NCI-H1092 treated with DMSO at 0.1 percent for 48 hours (cell line): ENCODE measurements at places on chromosomes 7 and 10.

DNA sequence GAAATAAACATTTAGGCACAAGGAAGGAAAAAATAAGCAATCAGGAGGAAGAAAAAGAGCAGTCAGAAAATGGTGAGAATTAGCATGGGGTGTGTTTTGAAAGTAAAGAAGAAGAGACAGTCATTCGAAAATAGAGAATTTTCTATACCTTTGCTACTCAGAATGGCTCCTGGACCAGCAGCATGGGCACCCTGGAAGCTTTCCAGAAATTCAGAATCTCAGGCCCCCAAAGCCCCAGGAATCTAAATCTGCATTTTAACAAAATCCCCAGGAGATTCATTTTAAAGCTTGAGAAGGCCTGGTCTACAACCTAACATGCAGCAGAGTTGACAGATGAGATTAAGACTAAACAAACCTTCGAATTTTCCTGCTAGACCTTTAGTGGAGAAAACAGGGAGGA lies 131.2 kb upstream of the HDAC9 start:
- no peak for DNase-seq

DNA sequence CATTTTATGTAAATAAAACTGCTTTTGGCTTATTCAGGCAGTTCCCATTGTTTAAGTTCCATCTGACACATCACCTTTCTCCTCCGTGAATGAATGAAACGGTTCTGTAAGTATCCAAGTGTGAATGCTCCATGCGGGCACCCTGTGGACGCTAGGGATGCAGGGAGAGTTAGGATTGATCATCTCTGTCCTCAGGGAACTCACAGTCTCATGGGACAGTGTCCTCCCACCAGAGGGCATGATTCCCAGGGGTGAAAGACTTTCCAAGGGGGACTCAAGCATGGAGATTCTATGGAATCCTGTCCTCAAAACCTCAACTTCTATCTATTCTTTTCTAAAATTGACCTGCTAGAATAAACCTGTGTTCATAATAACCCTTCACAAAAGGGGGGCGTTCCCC lies 98.8 kb downstream of the HECW1 start:
- DNase-seq: no peak

- DNase-seq: no peak
Measured at GRCh38 chr7:128923411-128923800, 12.9 kb upstream of the KCP start.

- DNase-seq: no peak
Measured at GRCh38 chr7:157150882-157151281, 12.2 kb downstream of the UBE3C start.

GRCh38 chr7:50679218-50680007 lies 103.3 kb downstream of the GRB10 start:
- DNase-seq: peak; percentile 89

GRCh38 chr7:128356546-128357216 lies 4.8 kb downstream of the PRRT4 start:
- DNase-seq: no peak

- no peak for DNase-seq
Measured at GRCh38 chr7:22992874-22993840, 20.8 kb downstream of the HYCC1 start.

DNA sequence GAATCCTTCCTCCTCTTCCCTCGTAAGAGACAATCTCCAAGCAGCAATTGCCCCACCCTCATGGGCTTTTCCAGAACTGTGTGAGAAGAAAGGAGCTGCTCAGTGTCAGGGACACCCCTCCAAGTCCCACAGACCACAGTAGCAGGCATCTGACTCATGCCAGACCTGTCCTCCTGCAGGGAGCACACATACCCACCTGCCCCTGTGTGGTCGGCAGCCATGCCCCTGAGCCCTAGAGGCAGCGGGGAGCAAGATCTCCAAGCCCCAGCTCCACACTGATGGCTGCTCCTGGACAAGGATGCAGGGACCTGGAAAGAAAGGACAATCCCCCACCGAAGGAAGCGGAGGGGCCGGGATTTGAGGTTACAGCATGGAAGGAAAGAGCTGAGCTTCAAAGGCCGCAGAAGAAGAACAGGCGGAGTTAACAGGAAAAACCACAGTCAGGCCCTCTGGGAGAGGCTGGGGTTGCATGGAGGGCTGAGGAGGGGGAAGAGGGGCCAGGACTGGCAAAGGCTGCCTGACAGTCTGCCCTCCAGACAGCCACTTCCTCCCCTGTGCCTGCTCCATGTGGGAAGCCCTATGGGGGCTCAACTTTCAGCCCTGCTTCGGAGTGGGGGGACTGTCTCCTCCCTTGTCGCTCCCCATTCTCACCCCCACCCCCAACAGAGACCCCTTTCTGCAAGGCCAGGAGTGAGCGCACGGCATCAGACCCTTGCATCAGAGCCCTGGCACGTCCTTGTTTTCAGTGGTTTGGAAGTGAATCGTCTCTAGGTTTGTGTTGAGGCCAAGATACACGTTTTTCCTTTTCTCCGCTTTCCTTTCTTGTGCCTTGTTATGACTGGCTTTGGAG lies 46.8 kb downstream of the ASB13 start:
- DNase-seq: no peak

GRCh38 chr10:95864906-95865813 lies 42.6 kb upstream of the CC2D2B start:
- DNase-seq: peak; percentile 12

DNA sequence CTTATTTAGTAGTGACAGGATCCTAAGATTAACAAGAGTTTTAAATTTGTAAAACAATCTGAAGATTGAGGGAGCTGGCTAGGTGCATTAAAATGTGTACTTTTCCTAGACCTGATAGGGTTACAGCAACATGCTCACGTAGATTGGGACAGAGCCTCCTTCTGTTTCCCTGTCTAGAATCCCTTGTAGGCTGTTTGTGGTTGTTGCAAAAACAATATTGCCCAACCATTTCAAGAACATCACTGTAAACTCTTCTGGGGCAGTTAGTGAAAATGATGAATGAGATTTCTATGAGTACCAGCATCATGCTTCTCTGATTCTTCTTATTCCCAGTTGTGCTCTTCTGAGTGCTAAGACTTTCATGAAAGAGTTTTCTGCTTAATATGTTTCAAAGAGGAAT lies 14.7 kb upstream of the CPED1 start:
- no peak for DNase-seq

DNA sequence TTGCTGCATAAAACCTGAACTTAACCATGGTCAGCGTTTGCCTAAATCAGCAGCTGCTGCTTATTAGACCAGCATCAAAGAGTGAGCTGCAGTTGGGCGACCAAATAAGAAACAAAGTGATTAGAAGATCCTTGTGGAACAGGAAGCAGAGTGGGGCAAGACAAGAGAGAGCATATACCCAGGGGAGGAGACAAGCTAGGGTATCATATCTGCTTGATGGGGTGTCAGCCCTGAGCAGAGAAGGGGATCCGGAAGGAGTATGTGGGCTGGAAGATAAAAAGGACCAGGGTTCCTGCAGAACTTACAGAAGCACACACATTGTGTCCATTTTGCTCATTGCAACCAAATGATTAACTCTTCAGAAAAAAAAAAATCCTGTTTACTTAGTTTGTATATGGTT lies 213.6 kb downstream of the CELF2 start:
- no peak for DNase-seq

DNA sequence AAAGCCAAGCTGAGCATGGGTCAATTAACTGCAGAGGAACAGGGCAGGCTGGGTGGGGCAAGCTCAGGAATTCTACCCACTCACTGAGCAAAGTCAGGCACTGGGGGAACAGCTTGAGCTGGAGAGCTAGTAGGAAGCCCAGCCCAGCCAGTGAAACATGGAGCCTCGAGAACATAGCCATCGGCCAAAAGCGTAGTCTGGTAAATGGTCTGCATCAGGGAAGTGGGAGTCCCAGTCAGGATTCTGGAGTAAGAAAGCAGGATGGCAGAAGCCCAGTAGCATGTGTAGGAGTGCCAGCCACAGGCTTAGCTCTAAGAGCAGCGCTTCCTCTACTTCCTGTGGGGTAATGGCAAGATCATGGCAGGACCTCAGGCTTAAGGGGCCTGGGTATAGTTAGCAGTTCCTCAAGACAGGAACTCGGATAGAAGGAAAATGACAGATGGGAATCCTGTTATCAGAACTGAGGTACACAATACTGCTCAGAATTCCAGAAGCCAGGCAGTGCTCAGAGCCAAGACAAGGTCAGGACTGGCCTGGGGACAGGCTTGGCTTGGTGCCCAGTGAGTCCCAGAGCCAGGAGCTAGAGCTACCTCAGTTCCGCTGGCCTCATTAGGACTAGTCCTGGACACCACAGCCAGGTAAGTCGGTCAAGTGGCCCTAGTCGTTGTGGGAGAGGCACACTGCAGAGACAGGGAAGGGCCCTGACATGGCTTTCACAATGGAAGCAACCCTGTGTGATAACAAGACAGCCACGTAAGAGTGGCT lies 65.4 kb upstream of the MXI1 start:
- no peak for DNase-seq

GRCh38 chr7:40356312-40356711 lies 221.5 kb downstream of the SUGCT start:
- no peak for DNase-seq

GRCh38 chr7:133253519-133253875 lies 619 bp downstream of the EXOC4 start:
- no peak for DNase-seq

GRCh38 chr10:73812657-73813056 lies 1.3 kb upstream of the NDST2 start:
- no peak for DNase-seq

DNA sequence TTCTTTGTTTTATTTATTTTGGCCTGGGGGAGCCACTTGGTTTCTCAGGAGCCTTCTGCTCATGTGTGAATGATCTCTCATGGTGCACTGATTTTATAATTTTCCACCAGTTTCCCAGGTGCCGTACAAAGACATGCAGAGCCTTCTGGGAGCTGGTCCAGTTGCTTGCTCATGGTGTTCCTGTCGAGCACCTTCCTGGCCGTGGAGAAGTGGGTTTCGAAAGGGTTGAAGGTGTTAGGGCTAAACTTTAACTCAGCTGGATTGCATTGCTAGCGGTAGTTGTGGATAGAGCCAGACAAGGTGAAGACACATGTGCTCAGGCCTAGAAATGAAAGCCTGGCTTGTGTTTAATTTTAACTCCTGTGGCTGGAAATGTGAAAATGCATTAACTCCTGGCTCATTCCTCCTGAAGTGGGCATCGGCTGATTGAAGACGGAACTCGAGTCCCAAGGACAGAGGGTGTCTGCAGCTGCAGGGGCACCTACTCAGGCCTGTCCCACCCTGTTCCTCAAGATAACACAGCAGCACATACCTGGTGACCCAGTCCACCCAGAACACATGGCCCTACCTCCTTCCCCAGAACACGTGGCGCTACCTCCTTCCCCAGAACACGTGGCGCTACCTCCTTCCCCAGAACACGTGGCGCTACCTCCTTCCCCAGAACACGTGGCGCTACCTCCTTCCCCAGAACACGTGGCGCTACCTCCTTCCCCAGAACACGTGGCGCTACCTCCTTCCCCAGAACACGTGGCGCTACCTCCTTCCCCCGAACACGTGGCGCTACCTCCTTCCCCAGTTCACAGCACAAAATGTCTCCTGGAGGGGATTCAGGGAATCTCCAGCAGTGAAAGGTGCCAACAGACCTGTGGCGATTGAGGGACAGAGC lies 133.2 kb downstream of the WDR37 start:
- no peak for DNase-seq

GRCh38 chr10:48249004-48249762 lies 25.3 kb downstream of the FRMPD2 start:
- no peak for DNase-seq

GRCh38 chr7:65722361-65722792 lies 150.5 kb upstream of the VKORC1L1 start:
- peak; percentile 64 for DNase-seq

DNA sequence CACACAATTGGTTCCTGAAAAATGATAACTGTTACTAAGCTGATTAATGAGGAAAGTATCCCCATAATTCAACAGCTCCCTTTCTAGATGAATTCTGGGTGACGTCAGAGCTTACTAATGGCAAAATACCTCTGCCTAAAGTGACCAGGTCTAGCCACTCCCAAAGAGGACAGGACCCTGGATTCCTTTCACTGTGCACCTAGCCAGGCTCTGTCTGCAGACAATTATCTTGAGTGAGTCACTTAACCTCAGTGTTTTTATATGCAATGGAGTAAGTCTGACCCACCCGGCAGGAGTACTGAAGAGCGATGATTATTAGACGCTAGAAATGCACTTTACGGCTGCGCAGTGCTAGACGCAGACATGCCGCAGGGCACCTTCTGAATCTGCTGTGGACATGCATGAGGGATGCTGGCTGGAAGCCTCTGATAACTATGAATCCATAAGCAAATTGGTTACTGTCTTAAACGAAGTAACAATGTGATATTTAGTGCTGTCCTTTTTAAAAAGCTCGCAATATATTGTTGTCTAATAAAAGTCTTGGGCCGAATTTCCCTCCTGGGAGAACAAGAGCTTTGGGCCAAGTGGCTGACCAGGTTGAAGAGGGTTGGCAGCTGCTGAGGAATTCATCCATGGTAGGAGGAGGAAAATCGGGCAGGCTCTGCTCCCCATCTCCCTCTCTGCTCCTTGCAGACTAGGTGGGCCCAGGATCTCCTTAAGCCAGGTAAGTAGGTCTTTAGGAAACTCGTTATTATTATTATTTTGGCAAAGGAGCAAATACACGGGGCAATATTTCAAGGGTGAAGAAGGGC lies 4.6 kb upstream of the INPP5A start:
- no peak for DNase-seq

GRCh38 chr7:85749696-85750453 lies 563.0 kb upstream of the SEMA3D start:
- DNase-seq: no peak

- no peak for DNase-seq
Measured at GRCh38 chr10:26220901-26221300, 4.3 kb downstream of the GAD2 start.

DNA sequence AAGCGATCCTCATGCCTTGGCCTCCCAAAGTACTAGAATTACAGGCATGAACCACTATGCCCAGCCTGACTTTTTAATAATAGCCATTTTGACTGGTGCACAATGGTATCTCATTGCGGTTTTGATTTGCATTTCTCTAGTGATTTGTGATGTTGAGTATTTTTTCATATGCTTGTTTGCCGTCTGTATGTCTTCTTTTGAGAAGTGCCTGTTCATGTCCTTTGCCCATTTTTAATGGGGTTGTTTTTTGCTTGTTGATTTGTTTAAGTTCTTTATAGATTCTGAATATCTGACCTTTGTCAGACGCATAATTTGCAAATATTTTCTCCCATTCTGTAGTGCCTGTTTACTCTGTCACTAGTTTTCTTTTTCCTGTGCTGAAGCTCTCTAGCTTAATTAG lies 219.2 kb upstream of the CTBP2 start:
- no peak for DNase-seq

GRCh38 chr10:29204070-29204800 lies 84.6 kb upstream of the LYZL1 start:
- no peak for DNase-seq

- no peak for DNase-seq
Measured at GRCh38 chr7:142772051-142772450, 1.3 kb downstream of the PRSS2 start.
